ENCODE measurements at places on chromosomes 3 and 15. TPM values are rescaled to one million over a fixed set of nuclear protein-coding genes. Genes with fewer than 3 reads are reported as not detected.

DNA sequence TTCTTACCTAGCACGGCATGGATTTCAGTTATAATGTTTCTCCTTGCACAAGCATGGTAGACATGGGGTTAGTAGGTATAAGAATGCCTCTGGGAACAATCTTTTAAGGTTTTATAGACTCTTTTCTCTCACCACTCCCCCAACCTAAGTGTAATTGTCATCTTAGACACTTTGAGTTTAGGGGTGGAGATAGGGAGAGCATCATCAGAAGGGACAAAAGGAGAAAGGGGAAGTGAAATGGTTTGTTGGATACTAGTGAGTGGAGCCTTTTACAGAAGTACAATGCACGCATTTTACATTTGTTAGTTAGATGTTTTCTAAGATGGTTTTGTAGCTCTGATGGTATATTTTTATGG is 189.2 kb downstream of the TP63 start:
- no peak for DNase-seq

DNA sequence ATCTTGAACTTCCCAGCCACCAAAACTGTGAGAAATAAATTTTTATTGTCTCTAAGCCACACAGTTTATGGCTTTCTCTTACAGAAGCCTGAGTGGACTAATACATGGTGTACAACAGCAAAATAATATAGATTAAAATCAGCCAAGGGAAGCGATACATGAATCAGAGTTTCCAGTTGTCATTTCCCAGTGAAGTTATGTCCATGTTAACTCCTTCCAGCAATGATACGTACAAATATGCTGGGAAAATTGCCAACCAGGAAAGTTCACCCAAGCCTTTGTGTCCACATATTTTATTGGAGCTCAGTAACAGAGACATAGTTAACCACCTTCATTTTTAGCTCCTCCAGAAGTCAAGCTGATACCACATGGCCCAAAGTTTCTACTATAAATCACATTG is 280.9 kb upstream of the KCNMB2 start:
- DNase-seq, result no peak

DNA sequence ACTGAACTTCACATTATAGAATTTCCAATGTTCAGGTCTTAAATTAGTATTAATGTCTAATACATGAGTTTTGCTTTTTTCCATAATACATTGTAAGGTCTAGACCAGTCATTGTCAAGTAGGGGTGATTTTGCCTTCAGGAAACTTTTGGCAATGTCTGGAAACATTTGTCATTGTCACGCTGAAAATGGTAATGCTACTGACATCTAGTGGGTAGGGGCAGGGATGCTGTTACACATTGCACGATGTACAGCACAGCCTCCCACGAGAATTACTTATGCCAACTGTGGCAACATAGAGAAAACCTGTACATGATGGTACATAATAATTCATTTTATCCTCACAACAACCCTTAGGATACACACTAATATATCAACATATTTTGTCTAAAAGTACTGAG is 384.1 kb downstream of the CADM2 start:
- peak; percentile 56 for DNase-seq

- DNase-seq, result no peak
Measured at GRCh38 chr3:185292238-185292637, 38.4 kb upstream of the EHHADH start.

- peak; percentile 69 for DNase-seq
Measured at GRCh38 chr3:39577541-39577940, 110.1 kb downstream of the MOBP start.

- DNase-seq, result no peak
Measured at GRCh38 chr15:42732095-42732827, 4.7 kb downstream of the CDAN1 start.

DNA sequence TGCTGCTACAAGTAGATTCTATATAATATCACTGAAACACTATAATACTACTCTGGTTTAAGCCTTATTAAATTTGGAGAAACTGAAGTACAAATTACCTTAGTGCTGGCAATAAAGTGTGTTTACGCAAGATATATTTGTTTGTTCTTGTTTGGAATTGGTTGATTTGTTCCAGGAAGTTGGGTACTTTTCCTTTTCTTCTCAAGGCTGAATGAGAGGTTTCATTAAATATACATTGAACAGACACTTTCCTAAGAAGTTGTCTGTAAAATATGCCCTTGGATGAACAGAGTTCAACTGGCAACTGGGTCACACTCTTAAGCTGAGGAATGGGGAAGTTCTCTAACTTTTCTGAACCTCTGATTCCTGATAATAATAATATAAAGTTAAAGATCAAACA is 542.1 kb upstream of the NAALADL2 start:
- no peak for DNase-seq

GRCh38 chr3:15326037-15326436 is 6.3 kb downstream of the SH3BP5 start:
- DNase-seq, result no peak

DNA sequence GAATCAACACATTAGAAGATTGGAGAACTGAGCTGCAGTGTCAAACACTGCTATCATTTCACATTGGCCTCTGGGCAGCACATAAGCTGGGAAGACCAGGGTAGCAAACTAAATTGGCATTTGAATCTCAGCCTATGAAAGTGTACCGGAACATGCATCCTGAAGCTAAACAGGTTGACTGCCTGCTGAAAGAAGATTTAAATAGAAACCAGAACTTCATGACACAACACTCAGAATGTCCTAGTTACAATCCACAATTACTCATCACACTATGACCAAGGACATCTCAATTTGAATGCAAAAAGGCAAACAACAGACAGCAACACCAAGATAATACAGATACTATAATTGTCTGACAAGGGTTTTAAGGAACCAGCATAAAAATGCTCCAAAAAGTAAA is 26.2 kb downstream of the TM2D3 start:
- no peak for DNase-seq

DNA sequence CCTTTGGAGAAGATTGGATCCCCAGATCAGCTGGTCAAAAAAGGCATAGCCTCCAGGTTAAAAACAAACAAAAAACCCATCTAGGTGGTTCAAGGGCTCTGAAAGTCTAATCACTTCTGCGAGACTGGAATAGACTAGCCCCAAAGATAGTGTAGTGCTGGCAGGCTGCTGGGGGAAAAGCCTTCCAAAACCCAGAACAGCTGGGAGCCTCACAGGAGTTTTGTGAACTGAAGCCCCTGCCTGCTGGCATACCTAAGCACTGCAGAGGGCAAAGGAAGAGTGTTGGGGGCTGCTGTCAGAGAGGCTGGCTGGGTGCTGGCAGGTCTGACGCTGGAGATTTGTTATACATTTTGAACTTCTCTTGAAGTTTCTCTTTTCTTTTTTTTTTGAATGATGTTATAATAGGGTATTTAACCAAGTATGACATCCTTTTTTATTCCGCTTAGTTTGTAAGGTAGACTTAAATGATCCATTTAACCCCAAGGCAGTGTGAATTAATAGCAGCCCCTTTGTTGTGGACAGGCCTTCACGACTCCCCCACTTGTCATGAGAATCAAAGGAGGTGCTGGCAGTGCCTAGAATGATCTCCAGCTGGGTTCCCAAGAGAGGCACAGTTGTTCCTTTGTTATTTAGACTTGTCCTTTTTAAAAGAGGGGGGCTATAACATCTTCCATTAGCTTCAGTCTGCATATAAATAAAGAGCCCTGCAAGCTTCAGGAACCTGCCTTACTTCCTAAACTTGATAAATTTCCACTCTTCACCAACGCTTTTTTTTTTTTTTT is 53.9 kb downstream of the CRTC3 start:
- DNase-seq, result peak; percentile 51

- no peak for DNase-seq
Measured at GRCh38 chr15:40543631-40544294, 21.1 kb downstream of the CCDC32 start.

GRCh38 chr3:126478581-126479310 is 3.1 kb upstream of the ZXDC start:
- DNase-seq, result no peak

DNA sequence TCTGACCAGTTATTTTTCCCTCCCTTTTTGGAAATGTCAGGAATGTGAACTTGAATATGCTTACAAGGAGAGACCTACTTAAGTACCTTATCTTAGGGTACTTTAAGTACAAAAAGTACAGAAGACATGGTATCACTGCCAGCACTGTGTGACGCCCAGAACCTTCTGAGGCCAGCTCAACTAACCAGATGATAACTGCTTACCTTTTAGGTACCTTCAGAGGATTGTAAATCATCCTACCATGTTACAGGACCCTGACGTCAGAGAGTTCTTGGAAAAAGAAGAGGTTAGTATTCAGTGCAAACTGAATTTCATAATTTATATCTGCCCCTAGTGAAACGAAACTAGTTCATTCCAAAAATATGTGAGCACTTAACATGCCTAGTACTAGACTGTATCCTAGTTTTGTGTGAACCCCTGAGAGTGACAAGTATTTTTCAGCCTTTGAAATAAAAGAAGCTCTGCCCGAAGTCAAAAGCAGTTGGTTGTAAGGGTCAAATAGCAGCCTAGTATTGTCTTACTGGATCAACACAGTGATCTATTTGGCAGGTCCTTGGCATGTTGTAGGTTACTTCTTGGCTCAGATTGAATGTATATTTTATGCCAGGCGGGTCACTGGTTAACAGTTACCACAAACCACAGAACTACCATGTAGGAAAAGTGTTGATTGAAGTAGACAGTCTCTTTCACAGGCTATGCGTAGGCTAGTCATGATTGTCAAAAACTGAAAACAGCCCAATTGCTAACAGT is 23.8 kb upstream of the SNX22 start:
- no peak for DNase-seq

DNA sequence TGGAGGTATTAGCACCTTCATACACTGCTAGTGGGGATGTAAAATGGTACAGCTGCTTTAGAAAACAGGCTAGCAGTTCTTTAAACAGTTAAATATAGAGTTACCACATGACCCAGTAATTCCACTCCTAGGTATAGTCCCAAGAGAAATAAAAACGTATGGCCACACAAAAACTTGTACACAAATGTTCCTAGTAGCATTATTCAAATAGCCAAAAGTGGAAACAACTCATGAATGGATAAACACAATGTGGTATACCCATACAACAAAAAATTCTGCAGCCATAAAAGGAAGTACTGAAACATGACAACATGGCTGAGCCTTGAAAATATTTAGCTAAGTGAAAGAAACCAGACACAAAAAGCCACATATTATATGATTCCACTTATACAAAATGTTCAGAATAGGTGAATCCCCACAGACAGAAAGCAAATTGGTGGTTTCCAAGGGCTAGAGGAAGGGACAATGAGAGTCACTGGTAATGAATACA is 40.8 kb upstream of the KLF13 start:
- no peak for DNase-seq

- DNase-seq, result no peak
Measured at GRCh38 chr3:159237226-159237625, 435.4 kb downstream of the MFSD1 start.

DNA sequence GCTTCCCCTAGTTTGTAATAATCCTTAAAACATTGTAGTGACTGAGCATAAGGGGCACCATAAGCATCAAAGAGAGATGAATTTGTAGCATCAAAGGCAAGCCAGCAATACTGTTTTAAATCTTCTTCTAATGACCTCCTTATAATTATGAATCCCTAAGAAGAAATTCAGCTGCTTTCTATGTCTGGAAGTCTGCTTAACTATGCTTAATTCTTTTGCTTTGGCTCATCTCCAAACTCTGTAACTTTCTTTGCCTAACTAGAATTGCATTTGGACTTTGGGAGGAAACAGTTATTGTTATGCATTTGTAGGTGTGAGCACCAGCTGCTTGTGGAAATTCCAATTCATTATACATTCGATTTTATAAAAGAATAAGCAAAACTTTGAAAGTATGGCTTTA is 117.7 kb upstream of the SPATA16 start:
- DNase-seq, result no peak

Gene MYRIP
- total RNA-seq, result 0.62 TPM

Gene MRPS22
- total RNA-seq, result 85.8 TPM

Gene ZNF860
- 0.22 TPM for total RNA-seq

Gene TTLL13
- not detected for total RNA-seq

Gene CADM2
- total RNA-seq, result 6.8 TPM

Gene KBTBD13
- not detected for total RNA-seq

Gene NEK10
- total RNA-seq, result 0.54 TPM

Gene HDC
- total RNA-seq, result not detected

Measured in neural progenitor cell (in vitro differentiated cells).